T follicular helper cell (primary cell): ENCODE measurements at places on chromosomes 12 and 14.

GRCh38 chr12:122870867-122871664, 24.9 kb downstream of the VPS37B start:
- DNase-seq = no peak

- DNase-seq = no peak
Observed at GRCh38 chr12:49201595-49202295, 12.9 kb upstream of the TUBA1A start.

DNA sequence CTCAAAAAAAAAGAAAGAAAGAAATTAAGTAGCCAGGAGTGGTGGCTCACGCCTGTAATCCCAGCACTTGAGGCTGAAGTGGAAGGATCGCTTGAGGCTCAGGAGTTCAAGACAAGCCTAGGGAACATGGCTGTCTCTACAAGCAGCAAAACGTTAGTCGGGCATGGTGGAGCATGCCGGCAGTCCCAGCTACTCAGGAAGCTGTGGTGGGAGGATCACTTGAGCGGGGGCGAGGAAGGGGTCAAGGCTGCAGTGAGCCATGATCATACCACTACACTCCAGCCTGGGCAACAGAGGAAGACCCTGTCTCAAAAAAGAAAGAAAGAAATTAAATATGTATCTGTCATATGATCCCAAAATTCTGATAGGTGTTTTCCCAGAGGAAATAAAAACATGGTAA, 5.3 kb downstream of the RAD52 start:
- DNase-seq = no peak

GRCh38 chr12:131027264-131027663, 73.6 kb downstream of the ADGRD1 start:
- no peak for DNase-seq

GRCh38 chr12:76329159-76329558, 19.1 kb downstream of the BBS10 start:
- DNase-seq = no peak

DNA sequence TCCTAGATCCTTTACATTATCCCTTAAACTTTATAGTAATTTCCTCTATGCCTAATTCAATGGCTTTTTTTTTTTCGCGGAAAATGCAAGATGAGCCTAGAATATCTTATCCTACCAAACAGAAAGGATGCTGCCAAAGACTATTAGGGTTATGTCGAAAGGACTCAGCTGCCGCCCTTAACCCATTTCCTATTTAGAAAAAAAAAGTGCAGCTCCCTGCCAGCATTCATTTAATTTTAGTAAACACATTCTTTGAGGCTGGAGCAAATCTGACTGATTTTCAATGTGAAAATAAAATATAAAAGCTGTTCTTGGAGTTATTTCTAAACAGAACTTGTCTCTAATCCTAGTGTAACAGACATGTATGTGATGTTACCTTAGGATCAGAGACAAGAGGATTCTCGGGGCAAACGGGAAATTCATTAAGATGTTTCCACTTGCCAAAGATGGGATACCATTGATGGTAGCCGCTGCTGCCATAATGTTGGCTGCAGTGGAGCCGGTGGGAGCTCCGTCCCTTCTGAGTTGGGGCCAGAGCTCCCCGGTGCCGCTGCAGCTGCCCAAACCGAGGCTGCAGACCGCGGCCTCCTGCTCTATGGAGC, 8.2 kb upstream of the A2M start:
- DNase-seq = no peak

- DNase-seq = no peak
Observed at GRCh38 chr12:22993609-22994315, 368.8 kb downstream of the ETNK1 start.

DNA sequence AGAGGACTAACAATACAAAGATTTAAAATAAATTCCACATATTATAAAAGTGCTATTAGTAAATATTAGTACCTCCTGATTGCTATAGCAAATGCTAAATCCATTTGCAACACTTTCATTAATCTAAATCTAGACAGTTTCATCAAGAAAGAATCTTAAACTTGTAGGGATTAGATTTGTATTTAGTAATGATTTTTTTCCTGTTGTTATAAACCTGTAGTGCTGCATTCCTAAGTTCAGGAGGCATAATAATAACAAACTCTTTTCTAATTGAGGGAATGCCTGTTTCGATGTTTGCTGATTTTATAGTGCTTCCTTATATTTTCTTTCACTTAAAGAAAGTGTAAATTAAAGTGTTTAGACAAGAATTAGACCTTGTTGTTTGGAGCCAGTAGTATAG, 166.1 kb downstream of the FOXA1 start:
- no peak for DNase-seq

GRCh38 chr12:75954041-75954440, 77.5 kb downstream of the PHLDA1 start:
- DNase-seq = no peak

DNA sequence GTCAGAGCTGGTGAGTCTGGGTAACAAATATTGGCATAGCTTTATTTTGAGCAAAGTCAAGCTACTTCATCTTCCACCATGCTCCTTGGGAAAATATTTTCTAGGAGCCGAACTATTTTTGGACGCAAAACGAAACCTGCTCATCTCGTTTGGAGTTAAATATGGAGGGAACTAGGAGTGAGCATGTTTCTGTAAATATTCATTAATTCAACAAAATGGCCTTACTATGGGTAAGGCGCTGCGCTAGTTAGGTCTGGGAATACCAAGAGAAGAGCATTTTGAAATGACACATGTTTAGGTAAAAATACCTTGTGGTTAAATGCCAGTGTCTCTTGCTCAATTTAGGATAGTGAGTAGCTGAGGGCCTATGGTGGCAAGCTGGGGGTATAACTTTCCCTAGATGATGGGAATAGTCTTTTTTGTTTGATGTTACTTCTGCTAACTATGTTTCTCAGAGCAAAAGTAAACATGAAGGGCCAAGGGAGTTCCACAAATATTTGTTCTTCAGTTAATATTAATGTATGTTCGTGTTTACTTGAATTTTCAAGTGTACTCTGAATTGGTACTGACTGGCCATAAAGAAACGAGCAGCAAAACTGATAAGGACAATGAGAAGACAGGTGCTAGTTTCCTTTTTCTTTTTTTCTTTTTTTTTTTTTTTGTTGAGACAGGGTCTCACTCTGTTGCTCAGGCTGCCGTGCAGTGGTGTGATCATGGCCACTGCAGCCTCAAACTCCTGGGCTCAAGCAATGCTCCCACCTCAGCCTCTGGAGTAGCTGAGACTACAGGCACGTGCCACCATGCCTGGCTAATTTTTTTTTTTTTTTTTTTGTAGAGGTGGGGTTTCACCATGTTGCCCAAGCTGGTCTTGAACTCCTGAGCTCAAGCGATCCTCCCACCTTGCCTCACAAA, 77.7 kb downstream of the MAP1LC3B2 start:
- no peak for DNase-seq

GRCh38 chr12:104460973-104461698, 4.4 kb downstream of the CHST11 start:
- DNase-seq = no peak

DNA sequence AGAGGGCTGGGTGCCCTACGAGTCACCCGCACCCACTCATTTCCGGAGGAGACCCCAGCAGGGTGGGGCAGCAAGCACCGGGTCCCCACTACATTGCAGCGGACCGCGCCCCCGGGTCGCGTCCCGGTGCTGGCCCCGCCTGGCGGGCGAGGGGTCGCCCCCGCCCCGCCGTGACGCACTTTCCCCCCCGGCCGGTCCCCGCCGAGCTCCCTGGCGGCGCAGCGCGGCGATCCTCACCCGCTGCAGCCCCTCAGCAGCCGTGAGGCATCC, 106.1 kb downstream of the PRICKLE1 start:
- no peak for DNase-seq

DNA sequence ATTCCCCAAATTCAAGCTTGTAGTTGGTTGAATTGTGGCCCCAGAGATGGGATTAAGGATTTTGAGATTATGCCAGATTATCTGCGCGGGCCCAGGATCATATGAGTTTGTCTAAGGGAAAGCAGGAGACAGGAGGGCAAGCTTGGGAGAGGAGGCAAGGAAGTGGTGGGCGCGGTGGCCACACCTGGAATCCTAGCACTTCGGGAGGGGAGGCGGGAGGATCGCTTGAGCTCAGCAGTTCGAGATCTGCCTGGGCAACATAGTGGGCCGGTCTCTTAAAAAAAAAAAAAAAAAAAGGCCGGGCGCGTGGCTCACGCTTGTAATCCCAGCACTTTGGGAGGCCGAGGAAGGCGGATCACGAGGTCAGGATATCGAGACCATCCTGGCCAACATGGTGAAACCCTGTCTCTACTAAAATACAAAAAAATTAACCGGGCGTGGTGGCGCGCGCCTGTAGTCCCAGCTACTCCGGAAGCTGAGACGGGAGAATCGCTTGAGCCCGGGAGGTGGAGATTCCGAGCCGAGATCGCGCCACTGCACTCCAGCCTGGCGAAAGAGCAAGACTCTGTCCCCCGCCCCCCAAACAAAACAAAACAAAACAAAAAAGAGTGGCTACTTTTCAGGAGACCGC, 881 bp upstream of the PUS1 start:
- DNase-seq = no peak

DNA sequence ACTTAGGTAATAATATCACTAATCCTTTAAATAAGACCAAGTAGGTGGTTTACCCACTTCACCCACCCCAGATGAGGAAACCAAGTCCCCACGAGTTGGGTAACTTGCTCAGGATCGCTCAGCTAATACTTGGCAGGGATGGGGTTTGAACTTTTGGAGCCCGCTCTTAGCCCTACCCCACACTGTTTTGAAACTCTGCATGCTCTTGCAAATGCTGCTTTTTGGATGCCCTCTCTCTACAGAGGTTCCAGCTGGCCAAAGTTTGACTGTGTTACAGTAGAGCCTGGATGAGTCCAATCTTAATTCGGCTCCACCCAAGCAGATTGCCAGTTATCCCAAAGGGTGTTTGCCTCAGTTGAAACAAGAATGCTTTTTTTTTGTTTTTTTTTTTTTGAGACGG, 6.8 kb downstream of the PLEKHG3 start:
- DNase-seq = no peak

GRCh38 chr12:108696111-108696995, 35.0 kb downstream of the CORO1C start:
- no peak for DNase-seq

DNA sequence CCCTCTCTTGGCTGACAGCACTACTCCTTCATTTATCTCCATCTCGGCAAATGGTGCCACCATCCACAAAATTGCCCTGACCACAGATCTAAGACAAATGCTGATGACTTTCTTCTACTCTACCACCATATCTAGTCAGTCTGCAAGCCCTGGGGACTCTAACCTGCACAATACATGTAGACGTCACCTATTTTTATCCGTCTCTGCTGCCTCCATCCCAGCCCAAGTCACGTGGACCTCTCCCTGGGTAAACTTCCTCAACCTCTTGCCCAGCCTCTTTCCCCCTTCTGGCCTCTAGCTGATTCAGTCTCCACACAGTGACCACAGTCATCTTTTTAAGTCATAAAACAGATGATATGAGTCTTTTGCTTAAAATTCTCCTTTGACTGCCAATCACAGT, 1203.0 kb downstream of the AACS start:
- DNase-seq = no peak

DNA sequence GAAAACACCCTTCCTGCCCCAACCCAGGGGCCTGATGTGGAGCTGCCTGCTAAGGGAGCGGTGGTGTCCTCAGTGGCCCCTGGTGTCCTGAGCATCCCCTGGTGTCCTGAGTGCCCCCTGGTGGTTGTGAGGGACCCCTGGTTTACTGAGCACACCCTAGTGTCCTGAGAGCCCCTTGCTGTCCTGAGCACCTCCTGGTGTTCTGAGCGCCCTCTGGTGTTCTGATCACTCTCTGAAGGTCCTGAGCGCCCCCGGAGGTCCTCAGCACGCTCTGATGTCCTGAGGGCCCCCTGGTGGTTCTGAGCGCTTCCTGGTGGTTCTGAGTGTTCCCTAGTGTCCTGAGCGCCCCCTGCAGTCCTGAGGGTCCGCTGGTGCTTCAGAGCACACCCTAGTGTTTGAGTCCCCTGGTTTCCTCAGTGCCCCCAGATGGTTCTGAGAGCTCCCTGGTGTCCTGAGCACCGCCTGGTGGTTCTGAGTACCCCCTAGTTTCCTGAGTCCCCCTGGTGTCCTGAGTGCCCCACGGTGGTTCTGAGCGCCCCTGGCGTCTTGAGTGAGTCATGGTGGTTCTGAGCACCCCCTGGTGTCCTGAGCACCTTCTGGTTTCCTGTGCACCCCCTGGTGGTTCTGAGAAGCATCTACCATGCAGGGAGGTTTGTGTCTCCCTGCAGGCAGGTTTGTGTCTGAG, 1004.2 kb downstream of the TMEM121 start:
- peak; percentile 24 for DNase-seq

- DNase-seq = no peak
Observed at GRCh38 chr12:5047094-5047493, 3.4 kb downstream of the KCNA5 start.

DNA sequence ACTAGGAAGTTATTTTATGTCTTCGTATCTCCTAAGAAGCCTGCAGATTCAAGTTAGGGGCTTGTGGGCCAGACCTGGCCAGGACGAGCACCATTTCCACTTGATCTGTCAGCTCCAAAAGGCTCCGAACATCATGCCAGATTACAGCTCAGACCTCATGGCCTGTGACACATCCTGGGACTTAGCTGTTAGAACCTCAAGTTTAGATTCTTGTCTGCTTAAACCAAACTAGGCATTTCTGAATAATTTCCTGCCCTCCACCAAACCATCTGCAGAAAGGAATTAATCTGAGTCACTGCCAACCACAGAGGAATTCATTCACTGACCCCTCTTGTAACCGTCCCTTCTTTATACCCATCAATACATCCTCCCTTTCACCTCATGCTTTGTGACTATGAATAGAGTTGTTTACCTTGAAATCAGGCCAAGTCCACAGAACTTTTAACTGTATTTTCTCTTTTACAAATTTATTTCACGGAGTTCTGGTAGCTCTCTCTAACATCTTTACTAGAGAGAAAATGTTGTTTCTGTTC, 120.3 kb downstream of the FBXL14 start:
- no peak for DNase-seq

GRCh38 chr14:24879661-24880386, 170.1 kb downstream of the STXBP6 start:
- DNase-seq = no peak

- no peak for DNase-seq
Observed at GRCh38 chr14:57575482-57575881, 81.8 kb upstream of the CCDC198 start.

GRCh38 chr12:124613151-124613585, 45.8 kb upstream of the NCOR2 start:
- DNase-seq = no peak

DNA sequence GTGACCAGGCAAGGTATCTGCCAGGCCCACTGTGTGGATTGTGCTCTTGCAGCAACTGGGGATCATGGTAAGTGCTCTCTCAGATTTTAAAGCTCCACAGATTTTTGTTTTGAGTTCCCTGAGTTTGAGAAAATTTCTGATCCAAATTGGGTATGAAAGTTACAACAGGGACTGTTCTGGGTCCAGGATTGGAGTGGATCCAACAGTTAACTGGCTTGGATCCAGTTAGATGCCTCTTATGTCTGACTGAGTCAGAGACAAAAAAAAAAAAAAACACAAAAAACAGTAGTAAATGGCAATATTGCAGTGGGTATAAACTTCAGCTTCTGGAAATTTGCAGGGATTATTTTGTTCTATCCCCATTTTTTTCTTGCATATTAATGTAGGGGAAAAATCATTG, 598.8 kb downstream of the C12orf50 start:
- DNase-seq = no peak

DNA sequence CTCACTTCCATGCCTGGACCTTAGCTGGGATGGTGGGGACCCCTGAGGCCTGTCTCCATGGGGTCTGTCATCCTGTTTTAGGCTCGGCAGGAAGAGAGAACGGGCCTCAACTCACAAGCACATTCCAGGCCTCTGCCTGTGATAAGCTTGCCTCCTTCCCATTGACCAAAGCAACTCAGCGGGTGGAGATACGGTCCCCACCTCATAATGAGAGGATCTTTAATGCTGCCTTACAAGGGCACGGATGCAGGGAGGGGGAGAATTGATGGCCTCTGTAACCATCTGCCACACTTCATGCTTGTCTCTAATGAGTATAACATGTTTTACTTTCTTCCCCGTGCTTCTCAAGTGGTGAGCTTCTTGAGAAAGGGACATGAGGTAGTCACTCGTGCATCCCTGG, 50.0 kb downstream of the GLT1D1 start:
- no peak for DNase-seq
